Left renal cortex interstitium (tissue), 4 donors: ENCODE measurements at places on chromosomes 2 and 18.

GRCh38 chr2:134348239-134348638, 94.4 kb downstream of the MGAT5 start:
- no peak for DNase-seq

DNA sequence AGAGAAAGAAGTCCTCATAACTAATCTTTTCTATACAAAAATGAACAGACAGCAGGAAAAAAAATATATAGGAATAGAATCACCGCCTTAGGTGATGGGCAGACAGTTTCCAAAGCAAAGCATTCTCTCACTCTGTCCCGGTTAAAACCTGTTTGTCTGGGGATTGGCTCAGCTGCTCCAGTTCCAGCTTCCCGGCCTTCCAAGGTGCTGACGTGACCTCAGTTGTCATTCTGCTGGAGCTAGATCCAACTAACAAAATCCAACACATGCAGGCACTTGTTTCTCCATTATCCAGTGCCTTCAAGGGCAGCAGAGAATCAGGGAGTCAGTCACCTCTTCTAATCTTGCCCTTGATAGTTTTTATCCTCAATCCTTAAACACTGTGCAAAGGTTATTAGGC, 52.8 kb downstream of the IKZF2 start:
- no peak for DNase-seq

GRCh38 chr2:29731948-29732347, 189.4 kb downstream of the ALK start:
- DNase-seq: no peak

- no peak for DNase-seq
These were observed 61.0 kb upstream of the TAF1B start for GRCh38 chr2:9782197-9782719.

- no peak for DNase-seq
These were observed 319.2 kb downstream of the GBX2 start for GRCh38 chr2:235848946-235849345.

DNA sequence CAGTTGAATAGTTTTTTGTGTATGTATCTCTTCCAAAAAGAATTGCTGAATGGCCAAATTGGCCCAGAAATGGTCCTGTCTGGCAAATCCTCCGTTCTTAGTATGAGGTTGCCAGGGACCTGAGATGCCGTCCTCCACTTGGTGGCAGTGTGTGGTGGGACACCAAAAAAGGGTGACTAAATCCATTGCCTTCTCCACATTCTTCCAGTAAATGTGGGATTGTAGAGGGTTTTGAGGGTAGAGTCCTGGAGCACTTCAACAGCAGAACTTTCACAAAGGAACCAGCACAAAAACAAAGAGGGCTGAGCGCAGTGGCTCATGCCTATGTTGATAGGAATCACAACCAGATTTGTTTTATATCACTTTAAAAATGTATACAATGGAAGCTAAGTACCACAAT, 199.9 kb downstream of the BCL2 start:
- no peak for DNase-seq

- no peak for DNase-seq
These were observed 16.6 kb downstream of the CYS1 start for GRCh38 chr2:10063566-10063965.

DNA sequence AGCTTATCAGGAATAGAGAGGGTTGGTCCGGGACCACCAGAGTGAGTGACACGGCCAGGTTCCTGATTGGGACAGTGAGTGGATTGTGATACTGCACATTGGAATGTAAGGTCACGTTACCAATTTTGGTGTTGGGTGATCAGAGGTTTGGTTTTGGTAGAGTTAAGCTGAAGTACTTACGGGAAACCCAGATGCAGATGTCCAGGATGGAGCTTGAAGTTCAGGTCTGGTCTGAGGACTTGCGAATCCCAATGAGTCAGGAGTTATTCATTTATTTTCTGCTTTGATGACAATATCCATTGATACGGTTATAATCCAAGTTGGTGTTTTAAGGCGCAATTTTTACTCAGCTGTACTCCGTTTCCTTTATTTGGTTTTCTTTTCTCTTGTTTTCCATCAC, 273.6 kb downstream of the ALPK2 start:
- no peak for DNase-seq

GRCh38 chr2:233319256-233319655, 11.6 kb downstream of the SAG start:
- no peak for DNase-seq

DNA sequence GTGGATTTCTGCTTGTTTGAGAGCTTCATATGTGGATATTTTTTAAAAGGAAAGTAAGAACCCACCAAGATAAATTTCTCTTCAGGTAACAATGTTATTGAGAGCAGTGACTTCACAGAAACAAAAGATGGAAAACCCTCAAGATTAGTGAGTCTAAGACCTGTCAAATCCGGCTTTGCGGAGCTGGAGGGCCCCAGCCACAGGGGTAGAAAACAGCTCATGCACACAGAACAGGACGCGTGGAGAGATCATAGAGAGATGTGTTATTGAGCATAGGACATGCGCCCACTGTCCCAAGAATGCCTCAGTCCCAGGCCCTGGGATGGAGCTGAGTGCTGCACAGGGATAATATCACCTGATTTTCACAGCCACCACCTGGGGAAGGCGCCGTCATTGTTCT, 21.3 kb downstream of the EDAR start:
- no peak for DNase-seq

DNA sequence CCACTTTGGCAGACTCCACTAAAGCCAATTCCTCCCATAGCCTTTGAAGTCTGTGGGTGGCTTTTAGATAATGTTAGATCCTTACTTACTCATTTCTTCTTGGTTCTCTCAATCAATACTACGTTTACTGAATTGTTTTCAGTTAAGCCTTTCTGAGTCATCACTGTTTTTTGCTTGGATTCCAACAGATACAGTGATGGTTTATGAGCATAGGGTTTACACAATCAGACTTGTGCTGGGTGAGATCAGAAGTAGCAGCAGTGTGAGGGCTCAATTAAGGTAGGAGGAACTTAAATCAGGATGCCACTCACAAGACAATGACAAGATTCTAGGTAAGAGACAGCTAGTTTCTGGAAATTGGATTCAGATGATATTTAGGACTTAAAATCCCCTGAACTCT, 297.7 kb upstream of the DOK6 start:
- DNase-seq: no peak

GRCh38 chr18:38654946-38655345, 1089.3 kb upstream of the CELF4 start:
- no peak for DNase-seq

DNA sequence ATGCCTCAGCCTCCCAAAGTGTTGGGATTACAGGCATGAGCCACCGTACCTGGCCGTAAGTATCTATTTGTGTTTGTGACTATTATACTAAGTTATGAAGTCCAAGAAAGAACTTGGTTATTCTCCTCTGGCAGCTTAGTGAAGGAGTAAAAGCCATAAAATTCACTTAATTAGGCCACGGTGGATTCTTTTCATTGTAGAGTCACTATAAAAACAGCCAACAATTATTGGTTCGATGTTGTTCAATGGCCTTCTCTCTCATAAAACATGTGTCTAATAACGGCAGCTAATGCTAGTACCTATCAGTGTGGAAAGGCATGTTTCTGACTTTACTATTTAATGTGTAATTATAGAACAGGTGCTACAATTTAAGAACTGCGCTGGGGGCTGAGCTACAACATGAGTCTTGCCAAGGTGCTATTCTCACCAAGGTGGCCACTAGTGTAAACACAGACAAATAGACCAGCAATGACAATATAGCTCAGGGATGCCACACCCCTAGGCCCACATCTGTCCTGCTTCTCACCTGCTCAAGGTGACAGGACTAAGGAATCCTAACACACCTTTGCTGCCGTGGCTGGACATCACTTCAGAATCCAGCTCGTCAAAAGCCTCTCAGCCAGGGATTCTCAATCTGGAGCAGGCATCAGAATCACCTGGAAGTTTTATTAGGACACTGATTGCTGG, 17.2 kb downstream of the ATP8B1 start:
- no peak for DNase-seq

GRCh38 chr18:64330931-64331330, 182.0 kb upstream of the LINC00305 start:
- DNase-seq: no peak

GRCh38 chr18:22044474-22045220, 124.7 kb upstream of the GATA6 start:
- DNase-seq: no peak

DNA sequence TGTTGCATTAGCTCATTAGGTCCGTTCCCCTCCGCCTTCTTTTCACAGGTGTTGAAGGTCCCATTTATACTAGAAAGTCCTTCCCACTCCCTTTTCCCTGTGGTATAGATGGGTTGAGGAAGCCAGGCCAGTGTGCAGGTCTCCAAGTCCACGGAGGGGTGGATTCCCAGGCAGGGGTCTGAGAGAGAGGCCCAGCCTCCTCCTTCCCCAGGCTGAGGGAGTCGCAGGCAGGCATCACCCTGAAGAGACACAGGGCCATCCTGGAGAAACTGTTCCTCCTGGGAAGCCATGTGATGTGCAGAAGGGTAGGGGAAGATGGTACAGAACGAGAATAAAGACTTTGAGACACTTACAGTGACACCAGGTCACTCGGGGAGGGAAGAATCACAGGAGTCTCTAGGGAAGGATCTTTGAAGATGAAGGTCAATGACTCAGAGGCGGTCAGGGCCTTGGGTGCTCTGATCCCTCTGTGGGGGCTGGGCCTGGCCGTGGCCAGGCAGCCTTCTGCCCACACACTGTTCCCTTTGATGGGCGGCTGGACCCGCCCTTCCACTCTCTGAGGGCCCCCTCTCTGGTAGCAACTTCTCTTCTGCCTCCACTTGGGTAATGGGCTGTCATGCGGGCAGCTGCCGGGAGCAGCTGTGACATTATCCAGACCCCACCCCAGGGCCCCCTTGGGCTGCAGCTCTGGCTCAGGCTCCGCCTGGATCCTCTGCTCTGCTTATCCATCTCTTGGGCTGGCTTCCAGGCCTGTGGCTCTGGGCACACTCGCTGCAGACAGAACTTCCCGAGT, 45.1 kb downstream of the RHOB start:
- DNase-seq: no peak

GRCh38 chr2:193793914-193794313, 1599.2 kb upstream of the TMEFF2 start:
- no peak for DNase-seq

DNA sequence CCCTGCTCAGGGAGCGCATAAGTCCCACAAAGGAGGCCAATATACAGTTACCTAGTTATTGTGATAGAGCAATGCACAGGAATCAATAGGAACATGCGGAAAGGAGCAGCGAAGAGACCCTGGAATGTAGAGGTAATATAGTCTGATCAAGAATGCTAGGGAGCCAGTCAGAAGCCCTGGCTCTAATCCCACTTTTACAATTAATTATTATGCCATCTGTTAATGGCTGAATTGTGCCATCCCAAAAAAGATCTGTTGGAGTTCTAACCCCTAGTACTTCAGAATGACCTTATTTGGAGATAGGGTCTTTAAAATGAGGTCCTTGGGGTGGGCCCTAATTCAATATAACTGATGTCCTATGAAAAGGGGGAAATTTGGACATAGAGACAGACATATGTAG, 7.7 kb upstream of the SPATS2L start:
- no peak for DNase-seq

GRCh38 chr2:200652158-200652557, 66.3 kb downstream of the AOX1 start:
- no peak for DNase-seq

GRCh38 chr18:13577091-13577697, 149.2 kb downstream of the FAM210A start:
- DNase-seq: no peak

DNA sequence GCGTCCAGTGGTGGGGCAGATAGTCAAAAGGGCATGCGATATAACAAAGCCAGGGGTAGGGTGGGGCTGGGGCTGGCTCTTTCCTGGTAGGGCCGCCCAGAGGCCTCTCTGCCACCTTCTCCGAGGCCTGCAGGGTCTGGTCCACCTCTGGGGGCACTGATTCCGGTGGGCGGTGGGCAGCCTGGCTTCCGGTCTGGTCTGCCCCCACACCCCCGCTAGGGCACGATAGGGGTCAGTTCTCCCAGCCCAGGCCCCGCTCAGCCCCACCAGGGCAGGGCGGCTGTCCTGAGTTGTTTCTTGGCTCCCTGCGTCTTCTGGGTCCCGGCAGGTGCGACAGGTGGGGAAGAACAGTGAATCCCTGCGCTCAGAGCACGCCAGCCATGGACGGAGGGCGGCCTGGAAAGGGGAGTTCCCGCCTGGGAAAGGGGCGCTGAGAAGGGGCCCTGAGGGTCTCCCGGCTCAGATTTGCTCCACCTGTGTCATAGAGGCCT, 707 bp upstream of the ERFE start:
- DNase-seq: no peak

DNA sequence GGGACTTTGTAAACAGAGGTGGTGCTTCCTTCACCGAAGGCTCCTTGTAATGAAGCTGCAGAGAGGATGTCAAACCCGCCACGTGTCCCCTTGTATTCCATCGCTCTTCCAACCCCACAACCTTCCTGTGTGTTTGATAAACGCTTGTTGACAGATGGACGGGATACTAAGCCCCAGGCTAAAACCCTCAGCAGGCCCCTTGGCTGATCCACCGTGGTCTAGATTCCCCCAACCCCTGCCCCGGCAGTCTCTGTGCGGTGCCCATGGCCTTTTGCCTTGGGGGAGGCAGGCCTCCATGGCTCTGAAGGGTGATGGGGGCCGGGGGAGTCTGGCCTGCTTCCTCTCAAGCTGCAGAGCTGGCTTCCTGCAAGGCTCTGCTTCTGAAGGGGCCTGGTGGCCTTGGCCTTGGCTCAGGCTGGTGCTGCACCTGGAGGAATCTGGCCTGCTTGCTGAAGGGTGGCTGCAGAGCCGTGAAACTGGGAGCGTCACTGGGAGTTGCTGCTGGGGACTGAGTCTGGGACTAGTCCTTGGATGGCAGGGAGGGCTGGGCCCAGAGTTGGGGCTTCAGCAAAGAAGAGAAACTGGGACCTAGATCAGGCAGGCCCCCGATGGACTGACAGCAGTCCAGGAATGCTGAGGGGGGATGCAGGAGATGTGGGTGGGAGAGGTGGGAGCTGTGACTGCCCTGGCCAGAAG, 9.6 kb upstream of the NTSR2 start:
- DNase-seq: no peak

- DNase-seq: no peak
These were observed 21.2 kb downstream of the GRB14 start for GRCh38 chr2:164599954-164600589.

- no peak for DNase-seq
These were observed 1108.7 kb upstream of the TMEFF2 start for GRCh38 chr2:193303464-193303863.

- DNase-seq: no peak
These were observed 69.0 kb upstream of the TTC39C start for GRCh38 chr18:23945416-23946079.

- DNase-seq: no peak
These were observed 242.7 kb downstream of the TCF4 start for GRCh38 chr18:55345103-55345950.

DNA sequence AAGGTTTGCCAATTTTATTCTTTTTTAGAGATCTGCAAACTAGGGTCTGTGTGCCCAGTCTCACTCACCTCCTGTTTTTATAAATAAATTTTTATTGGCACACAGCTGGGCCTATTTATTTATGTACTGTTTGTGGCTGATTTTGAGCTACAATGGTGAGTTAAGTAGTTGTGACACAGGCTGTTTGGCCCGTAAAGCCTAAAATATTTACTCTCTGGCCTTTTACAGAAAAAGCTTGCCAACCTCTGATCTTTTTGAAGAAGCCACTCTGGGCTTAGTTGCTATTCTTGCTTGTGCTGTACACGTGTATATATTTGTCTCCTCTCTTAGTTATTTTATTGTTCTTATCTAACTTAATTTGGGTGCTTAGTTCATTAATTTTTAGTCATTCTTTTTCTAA, 14.5 kb downstream of the NAB1 start:
- no peak for DNase-seq
